ENCODE measurements at places on chromosomes 2 and 18. TPM values are rescaled to one million over a fixed set of nuclear protein-coding genes. Genes with fewer than 3 reads are reported as not detected.

LAMA1 gene
- total RNA-seq, result not detected

PHOSPHO2 gene
- 5.9 TPM for total RNA-seq

NAPG gene
- total RNA-seq, result 31.0 TPM

- no peak for DNase-seq
Measured at GRCh38 chr2:237411683-237412423, 2.1 kb downstream of the COL6A3 start.

- DNase-seq, result peak; percentile 62
Measured at GRCh38 chr2:227871375-227871791, at the start of gene DAW1. Gene DAW1 (plus strand): TSS chr2:227871631. CDS start chr2:227871690, 59 bp downstream.

- DNase-seq, result no peak
Measured at GRCh38 chr2:63594660-63595059, 5.9 kb downstream of the MDH1 start.

DNA sequence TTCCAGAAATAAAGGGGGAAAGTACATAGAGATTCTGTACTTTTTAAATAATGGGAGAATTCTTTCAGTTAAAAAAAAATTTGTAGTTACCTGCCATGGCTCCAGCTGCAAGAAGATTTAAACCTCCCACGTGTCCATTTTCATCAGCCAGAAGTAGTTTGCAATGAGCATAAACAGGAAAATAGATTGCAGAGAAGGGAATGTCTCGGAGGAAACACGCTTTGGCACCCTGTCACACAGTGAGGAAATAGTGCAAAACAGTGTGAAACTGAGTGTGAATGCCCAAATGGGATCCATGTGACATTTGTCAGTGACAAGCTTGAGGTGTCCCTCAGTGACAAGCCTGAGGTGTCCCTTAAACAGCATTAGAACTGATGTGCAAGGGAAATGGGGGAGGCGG is 102.7 kb downstream of the SLC25A12 start:
- DNase-seq, result no peak

- peak; percentile 34 for DNase-seq
Measured at GRCh38 chr2:33421820-33422219, 54.6 kb upstream of the RASGRP3 start.

DNA sequence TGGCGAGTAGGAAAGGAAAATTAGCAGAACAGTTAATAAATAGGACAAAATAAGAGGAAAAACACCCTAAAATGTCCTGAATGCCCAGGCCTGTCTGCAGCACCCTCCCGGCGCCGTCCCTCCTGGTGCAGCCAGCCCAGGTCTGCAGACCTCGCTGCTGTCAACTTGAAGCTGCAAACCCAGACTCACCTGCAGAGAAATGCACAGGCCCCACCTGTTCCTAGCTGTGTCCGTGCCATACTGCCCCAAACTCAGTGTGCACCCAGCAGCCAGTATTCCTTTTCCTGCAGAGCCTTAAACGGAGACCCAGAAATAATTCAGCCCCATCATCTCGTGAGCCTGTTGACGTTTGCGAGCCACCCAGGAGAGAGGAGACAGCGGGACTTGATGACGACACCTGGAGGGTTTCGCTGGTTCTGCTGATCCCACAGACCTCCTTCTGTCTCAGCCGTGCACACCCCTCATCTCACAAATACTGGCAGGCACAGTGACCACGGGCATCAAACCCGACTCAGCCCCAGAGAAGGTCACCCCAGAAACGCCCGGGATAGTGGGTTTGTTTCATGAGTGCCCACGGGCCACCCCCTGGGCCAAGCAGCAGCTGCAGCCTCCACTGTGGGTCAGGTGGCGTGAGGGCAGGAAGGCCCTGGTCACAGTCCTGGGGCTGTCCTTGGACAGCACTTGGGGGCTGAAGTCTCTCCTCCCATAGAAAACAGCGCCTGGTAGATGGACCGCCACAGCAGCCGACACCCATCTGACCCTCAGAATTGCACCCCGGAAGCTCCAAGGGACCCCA is 239.5 kb upstream of the SALL3 start:
- no peak for DNase-seq

DNA sequence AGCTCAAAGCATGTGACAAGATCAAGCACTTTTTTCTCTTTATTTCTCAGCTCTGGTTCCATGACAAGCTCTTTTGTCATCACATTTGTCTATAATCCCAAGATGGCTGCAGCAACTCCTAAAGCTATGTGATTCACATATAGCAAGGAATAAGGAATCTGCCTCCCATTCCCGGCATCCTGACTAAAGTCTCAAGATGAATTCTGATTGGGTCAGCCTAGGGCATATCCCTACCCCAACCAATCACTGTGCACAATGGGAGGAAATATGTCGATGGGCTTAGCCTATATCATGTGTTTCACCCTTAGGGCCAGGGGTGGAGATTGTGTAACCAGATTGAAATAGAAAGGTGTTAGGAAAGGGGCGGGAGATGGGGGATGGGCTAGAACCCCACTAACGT is 23.1 kb upstream of the COLEC12 start:
- no peak for DNase-seq

DNA sequence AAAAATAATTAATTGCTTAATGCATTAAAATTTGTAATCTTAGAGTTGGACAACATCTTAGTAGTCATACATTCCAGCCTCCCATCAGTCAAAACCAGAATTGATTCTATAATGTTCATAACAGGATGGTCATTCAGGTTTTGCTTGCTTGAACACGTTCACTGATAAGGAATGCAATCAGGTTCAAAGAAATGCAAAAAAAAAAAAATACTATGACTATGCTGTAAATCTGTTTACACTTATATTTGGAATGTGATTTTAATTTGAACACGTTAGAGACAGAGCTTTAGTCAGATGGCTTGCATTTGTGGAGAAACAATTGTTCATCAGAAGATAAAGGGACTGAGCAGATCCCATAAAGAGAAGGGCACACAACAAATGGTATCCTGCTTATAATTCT is 131.3 kb upstream of the UNC80 start:
- peak; percentile 81 for DNase-seq

DNA sequence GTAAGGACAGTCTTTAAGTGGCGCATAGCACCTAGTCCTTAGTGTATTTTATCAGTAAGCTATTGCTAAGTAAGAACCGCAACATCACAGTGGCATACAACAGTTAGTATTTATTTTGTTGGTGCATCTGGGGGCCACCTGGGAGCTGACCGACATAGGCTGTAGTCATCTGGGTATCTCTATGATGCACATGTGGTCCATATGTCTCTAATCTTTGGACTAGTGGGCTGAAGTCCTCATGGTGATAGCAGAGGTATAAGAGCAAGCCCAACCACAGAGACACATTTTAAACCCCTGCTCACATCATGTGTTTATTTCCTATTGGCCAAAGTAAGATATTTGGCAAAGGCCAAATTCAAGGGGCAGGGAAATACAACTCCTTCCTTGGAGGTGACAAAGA is 2.9 kb downstream of the CAMKMT start:
- no peak for DNase-seq

Measured in PC-9 (cell line).